ENCODE measurements at places on chromosomes 13 and 19.

- no peak for DNase-seq
Measured at GRCh38 chr13:22053053-22053452, 382.2 kb downstream of the FGF9 start.

DNA sequence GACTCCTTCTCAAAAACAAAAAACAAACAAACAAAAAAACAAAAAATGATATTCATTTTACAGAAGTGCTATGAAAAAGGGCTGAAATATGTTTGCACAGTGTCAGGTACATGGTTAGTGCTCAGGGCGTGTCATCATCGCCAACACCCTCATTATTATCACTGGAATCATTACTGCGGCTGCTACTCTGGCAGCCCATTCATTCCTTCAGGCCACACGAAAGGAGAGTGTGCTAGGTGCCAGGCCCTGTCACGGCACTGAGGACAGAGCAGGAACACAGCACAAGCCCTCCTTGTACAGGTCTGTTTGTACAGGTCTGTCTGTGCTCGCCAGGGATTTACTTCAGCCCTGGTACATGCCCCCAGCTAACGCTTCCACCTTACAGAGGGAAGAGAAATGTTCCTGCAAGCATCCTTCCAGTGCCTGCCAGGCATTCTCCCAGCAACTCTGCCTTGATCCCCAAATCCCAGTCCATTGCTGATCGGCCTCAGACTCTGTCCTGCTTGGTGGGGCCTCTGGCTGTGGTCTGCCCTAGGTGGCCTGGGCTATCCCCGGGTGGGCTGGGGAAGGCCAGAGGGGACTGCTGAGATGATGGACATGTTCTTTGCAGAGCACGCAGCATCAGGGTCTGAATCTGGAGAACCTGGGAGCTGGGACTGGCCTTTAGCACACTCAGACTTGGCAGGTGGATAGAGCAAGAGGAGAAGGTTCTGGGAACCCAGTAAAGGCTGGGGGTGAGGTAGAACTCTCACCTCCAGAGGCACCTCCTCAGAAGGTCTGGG is 210.7 kb downstream of the URI1 start:
- no peak for DNase-seq

DNA sequence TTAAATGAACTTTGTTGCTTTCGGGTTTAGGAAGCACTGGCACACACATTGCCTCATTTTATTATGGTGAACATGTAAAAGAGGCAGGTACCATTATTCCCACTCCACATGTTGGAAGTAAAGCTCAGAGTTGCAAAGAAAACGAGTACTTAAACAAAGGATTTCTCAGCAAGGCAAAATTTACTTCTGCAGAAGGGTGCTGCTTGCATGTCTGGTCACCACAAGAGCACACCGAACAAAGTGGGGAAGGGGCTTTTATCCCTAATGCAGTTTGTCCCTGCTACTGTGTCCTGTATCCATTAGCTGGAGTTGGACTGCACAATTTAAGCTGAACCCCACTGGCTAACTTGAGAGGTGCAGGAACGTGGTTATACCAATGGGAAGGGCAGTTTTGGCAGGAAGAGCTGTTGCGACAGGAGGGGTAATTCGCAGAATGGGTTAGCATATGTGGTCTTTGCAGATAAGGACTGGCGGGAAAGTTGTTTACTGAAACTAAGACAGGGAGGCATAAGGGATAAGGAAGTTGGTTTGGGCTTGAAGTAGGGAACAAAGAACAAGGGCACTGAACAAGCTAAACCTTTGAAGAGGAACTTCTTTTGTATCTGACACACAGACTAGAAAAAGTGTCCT is 545.5 kb downstream of the UQCRFS1 start:
- DNase-seq: no peak

- DNase-seq: no peak
Measured at GRCh38 chr13:83223546-83223945, 658.7 kb downstream of the SLITRK1 start.

GRCh38 chr13:101170306-101170705 is 246.0 kb downstream of the NALCN start:
- no peak for DNase-seq

DNA sequence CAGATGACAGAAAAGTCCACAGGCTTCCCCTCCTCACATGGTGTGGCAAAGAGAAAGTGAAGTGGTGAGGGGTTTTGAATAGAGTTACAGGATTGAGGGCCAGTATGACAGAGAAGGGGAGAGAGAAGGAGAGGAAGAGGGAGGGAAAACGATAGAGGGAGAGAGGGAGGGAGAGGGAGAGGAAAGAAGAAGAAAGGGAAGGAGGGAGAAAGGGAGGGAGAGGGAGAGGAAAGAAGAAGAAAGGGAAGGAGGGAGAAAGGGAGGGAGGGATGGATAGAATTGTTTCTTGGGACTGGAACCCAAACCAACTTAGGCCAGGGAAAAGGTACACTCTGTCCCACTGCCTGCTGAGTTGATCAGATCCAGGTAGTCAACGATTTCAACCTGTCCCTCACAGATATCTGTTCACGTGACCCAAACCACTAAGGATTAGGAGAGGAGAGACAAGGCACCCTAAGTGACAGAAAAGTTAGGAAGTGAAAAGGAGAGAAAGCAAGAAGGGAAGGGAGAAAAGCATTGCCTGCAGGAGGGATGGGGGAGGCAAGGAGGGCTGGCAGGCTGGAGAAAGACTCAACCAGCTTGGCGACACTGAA is 8.1 kb upstream of the IGFL3 start:
- no peak for DNase-seq

DNA sequence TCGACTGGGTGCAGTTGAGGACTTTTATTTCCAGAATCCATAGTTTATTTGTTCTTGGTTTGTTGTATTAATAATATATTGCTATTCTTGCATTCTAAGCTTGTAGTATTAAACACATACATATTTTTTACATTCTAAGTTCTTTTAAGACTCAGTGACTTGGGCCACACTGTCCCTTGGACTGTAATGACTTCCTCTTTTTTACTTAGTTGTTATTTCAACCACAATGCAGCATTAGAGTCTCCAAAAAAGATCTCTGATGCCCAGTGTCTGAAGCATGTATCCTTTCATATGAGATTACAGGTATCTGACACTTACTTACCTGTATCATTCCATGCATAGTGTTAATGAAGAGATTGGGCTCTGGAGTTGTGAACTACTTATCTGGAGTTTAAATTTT is 864.9 kb upstream of the PCDH20 start:
- no peak for DNase-seq

GRCh38 chr13:50080203-50080910 is 65.1 kb downstream of the KCNRG start:
- peak; percentile 43 for DNase-seq

GRCh38 chr13:39960191-39960590 is 304.7 kb downstream of the COG6 start:
- no peak for DNase-seq

DNA sequence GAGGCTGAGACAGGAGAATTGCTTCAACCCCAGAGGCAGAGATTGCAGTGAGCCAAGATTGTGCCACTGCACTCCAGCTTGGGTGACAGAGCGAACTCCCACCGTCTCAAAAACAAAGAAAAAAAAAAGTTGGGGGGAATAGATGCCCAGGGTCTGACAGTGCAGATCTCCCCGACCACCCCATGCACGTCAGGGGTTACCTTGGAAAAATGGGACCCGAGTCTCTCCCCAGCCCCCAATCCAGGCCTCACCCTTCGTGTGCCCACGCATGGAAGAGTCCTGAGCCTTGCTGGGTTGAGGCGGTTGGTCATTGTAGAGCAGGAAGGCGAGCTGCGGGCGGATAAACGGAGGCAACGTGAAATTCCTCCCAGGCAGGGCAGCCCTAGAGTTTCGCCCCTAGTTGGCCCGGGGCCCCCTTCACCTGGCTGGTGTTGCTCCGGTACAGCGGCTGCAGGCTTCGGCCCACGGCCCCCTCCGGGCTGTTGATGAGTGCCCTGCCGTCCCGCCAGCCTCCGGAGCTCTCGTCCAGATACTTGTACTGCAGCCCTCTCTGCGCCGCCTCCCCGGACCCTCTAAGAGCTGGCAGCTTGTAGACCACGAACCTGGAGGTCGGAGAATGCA is 588 bp downstream of the DNASE2 start:
- DNase-seq: no peak

DNA sequence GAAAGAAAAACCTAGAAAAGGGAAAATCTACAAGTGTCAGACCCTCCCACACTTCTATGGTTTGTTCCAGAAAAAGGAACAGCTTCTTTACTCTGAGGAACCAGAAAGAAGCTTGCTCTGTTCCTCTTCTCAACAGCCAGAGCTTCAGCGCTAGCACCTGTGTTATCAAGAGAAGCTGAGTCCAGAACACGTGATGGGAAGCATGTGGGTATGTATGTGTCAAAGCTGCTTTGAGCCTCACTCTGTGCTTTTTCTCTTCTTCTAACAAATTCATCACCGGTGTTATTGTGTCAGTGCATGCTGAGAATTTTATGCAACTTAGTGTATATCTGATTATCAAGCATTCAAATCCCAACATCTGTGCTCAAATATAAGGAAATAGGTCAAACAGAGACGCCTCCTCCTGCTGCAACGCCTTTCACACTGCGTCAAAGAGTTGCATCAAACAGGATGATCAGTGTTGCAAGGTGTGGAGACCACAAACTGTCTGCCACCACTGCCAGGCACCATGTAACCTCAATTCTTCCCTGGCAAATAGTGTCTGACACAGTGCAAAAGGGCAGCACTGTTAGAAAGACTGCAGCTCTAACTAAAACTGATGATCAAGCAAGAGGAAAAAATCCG is 83.9 kb downstream of the LRRC63 start:
- no peak for DNase-seq

Measured in NCI-H2081 (cell line).